NCI-H82 (cell line): ENCODE measurements at places on chromosomes 2 and 18.

GRCh38 chr2:200307724-200308545, 1.4 kb downstream of the SPATS2L start:
- DNase-seq: no peak

GRCh38 chr18:48636436-48636835, 97.6 kb downstream of the CTIF start:
- DNase-seq: no peak

DNA sequence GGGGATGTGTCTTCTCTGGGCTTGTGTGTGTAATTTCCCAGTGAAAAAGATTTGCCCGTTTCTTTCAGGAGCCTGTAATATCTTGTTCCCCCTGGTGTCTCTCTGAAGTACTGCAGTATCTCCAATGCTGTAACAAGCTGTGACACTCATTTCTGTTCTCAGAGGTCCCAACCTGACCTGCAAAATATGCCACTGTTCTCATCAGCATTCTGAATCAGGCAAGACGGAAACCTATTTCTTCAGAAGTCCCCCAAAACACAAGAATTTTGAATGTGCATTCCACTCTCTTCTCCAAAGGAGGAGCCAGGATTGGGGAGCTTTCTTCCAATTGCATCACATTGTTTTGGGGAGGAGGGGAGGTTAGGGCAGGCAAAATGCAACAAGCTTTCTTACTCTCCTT, 77.0 kb upstream of the CNGA3 start:
- DNase-seq: peak; percentile 76

- DNase-seq: no peak
Observed at GRCh38 chr18:43863180-43863579, 585.9 kb upstream of the SYT4 start.

DNA sequence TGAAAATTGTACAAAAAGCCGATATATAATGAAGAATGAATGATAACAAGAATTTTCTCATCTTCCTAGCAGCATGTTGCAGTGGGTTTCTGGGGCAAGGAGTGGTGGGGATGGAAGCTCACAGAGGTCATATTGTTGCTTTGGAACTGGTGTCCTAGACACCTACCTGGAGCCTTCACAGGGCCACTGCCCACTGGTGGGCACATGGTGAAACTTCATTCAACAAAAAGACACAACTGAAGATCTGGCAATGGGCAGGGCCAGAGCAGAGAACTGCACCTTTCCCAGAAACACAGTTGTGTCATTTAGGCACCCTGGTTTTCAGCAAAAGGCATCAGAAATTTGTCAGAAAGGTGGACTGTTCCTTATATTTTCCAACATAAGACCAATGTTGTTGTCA, 115.3 kb downstream of the FHOD3 start:
- peak; percentile 64 for DNase-seq

DNA sequence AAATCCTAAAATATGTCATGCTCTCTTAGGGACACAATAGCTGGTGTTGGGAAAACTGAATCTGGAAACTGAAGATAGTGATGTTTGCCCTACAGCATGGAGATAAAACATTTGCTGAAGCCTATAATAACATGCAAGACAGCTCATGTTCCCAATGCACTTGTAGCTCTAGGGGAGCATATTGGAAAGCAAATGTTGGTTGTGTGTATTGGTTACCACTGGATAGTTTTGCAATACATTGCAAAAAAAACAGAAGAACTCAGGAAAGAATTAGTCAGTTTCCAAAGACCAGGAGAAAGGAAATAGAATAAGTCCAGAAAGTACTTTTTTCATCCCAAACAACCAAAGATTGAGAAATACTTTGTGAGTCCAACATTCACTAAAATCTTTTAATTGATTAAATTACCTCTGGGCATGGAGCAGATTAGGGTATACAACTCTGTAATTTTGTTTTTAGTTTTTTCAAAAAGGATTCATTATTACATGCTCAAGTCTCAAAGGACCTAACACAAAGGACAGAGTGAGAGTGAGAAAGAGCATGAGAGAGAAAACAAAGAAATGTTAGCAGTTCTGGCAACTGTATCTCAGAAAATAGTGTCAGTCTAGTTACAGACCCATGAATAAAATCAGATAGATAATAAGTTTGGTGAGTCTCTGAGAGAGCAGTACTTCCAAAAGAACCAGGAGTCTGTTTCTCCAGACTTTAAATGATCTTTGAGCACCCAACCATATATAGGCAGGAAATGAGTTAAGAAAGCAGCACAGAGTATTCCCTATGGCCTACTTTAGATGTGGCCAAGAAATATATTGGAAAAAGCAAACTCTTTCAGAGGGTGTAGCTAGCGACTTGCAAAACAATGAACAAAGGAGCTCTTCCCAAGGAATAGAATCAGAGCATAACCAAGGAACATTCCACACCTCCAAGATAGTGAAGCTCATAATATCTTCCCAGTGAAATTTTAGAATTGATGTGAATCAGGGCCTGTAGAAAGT, 36.6 kb upstream of the COL3A1 start:
- no peak for DNase-seq

GRCh38 chr2:26745609-26746327, 18.3 kb upstream of the SLC35F6 start:
- peak; percentile 93 for DNase-seq

- DNase-seq: peak; percentile 33
Observed at GRCh38 chr2:27174638-27175037, 25.8 kb downstream of the TCF23 start.

DNA sequence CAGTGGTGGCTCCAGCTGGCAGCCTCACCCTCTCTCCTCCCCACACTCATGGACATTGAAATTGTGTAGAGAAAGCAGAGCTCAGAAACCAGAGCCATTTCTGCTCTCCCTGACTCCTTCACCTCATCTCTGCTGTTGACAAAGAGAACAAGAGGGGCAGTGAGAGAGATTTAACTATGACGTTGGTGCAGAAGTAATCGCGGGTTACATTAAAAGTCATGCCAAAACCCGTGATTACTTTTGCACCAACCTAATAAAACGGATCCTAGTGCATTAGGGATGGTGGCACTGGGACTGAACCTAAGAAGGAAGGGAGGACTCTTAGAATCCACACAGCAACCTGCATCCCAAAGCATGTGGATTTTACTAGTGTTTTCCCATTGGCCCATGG, 113.3 kb upstream of the CDC42EP3 start:
- DNase-seq: no peak

- no peak for DNase-seq
Observed at GRCh38 chr2:146244830-146245229, 1600.0 kb upstream of the ACVR2A start.

- DNase-seq: no peak
Observed at GRCh38 chr2:146370826-146371225, 1474.0 kb upstream of the ACVR2A start.

- peak; percentile 55 for DNase-seq
Observed at GRCh38 chr2:127542231-127542630, 6.7 kb downstream of the MYO7B start.

- peak; percentile 77 for DNase-seq
Observed at GRCh38 chr18:3596637-3597384, 146.8 kb downstream of the TGIF1 start.

DNA sequence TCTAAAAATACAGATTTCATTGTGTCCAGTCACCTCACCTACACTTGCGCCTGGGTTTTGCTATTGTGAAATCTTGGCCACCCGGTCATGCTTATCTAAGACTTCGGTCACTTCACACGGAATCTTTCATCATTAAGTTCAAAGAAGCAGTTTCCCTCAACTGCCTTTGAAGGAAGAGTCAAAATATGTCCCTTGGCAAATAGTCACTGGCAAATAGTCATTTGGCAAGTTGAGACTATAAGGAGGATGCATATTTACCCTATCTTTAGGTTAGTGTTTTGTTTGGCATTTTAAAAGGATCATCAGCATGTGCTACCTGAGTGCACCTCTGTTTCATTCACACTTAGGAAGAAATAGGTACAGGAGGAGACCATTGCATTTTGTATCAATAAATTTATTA, 95.9 kb downstream of the FEZ2 start:
- DNase-seq: no peak

DNA sequence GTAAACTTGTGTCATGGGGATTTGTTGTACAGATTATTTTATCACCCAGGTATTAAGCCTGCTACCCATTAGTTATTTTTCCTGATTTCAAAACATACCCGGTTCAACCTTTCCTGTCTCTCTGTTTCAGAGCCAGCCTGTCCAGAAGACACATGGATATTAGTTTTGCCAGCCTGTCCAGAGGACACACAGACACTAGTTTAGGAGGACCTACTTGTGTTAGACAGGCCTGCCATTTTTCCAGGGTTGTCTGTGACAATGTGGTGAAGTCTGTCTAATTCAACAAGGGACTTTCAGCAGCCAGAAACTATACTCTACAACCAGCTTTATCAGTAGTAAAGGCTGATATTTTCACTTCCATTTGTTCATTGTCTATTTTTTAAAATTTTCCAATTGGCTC, 56.1 kb upstream of the DCC start:
- DNase-seq: no peak

DNA sequence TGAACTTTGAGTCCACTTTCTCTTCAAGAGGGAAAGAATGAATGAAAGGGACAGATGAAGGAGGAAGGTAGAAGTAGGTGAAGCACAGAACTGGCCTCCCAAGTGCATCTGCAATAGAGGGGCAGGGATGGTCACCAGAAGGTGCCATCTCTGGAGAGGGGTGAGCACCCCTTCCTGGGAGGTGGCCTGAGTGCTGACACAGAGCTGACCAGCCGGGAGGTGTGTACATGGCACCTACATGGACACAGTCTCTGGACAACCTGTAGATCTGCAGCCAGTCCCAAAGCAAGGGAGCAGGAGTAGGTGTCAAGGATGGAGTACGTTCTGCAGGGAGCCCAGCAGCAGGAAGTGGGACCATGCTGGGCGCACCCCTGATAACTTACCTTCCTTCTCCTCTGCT, 83.2 kb downstream of the TFCP2L1 start:
- DNase-seq: no peak

DNA sequence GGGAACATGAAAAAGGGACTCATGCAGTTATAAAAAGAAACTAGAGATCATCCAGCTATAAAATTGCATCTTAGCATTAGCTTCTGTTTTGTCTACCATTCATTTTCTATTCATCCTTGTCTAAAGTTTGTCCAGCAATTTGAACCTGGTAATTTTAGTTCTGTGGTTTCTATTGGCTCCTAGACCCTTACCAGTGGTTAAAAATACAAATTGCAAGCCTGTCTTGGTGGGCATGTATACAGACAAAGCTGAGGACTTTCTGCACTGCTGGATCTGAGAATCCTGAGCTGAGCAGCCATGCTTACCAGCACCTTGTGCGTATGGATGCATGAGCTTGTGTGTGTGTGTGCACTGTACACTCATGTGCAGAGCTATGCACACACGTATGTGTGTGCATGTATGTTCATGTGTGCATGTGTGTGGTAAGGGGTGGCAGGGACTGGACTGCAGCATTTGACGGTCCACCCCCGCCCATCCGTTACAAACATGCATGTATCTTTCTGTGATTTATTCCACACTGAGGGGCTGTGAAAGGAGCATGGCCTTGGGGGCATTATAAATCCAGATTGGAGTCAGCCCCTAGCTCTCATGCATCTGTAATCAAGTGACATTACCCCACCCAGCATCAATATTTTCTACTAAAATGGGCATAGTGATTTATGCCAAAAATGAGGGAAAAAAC, 144.7 kb downstream of the FAM210A start:
- no peak for DNase-seq

DNA sequence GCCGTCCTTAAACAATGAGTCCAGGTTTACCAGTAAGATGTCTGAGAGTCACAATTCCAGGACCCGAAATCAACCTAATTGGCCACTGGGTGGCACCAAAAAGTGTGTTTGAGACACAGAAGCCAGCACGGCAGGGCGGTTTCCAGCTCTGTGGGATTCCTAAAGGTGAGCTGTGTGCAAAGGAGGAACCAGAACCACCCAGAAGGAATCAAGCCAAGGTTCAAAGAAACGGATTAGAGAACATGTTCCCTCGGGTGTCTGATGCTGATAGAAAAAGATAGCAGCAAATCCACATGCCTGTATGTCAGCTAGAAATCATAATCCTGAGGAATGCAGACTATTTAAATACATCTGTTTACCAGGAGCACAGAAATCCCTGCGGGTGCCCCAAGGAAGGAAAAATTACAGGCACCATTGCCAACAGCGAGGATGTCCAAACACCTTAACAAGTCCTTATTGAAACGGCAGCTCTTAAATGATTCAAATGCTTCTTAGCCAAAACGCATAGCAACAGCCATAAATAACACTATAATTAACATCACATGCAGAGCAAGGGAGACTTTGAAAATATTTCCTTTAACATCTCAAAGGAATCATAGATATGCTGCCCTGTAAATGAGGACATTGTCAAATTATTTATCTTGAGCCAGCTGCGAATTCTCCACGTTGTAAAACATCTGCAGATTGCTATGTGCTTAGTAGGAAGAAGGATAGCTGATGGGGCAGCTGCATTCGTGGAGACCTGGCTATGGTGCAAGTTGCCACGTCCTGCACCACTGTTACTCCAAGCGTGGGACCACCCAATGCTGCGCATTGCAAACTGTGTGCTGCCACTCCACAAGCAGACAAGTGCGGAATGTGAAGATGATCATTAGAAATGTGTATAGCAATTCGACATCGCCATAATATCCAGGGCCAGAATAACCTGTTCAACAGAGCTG, 318.7 kb upstream of the NCKAP5 start:
- DNase-seq: peak; percentile 91

DNA sequence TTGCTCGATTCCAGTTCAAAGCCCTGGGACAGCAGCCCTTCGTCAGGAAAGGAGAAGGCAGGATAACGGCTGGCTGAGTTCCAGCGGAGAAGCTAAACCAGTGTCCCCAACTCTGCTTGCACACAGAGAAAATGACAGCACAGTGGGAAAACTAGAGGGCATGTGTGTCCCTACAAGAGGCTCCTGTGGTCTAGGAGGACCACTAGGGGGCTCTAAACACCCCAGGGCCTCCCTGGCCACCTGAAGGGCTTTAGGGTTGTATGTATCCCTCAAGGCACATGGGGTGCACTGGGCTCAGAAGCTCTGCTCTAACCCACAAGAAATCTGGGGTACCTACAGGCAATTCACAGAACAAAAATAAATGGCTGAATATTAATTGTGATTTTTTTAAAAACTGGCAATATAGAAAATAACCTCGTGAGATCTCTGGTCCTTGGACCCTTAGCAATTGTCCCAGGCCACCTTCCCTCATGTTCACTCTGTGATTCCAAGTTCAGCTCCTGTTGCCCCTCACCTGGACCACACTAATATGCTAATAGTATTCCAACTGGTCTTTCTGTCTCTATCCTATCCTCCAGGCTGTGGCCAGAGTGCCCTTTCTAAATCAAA, 17.5 kb downstream of the STAT1 start:
- DNase-seq: peak; percentile 71

- peak; percentile 63 for DNase-seq
Observed at GRCh38 chr2:166375195-166375735, 479 bp downstream of the SCN9A start.

GRCh38 chr2:3954261-3954660, 250.9 kb downstream of the DCDC2C start:
- DNase-seq: peak; percentile 70
